ENCODE measurements at places on chromosomes 7 and 10.

GRCh38 chr10:89373916-89374711, 3.7 kb upstream of the IFIT1B start:
- no peak for DNase-seq

GRCh38 chr7:158779061-158780000, 50.0 kb downstream of the ESYT2 start:
- DNase-seq, result no peak

- DNase-seq, result no peak
Measured at GRCh38 chr10:52379287-52379686, 65.2 kb downstream of the DKK1 start.

DNA sequence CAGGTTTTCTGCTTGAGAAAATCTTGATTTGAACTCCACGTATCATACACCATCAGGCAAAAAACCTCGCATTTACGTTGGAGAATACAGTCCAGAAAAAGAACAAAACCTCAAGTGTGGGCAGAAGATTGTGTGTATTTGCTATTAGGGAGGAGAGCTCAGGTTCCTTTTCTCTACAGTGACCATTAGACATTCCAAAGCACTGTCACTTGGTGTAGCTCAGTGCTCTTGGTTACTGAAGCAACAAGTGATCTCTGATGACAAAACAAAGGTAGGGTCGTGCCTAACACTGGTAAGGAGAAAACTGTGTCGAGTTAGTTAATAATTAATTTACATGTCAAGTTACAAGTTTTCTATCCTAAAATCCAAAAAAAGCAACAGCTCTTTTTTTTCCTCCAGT, 72.6 kb downstream of the C1GALT1 start:
- DNase-seq, result no peak

DNA sequence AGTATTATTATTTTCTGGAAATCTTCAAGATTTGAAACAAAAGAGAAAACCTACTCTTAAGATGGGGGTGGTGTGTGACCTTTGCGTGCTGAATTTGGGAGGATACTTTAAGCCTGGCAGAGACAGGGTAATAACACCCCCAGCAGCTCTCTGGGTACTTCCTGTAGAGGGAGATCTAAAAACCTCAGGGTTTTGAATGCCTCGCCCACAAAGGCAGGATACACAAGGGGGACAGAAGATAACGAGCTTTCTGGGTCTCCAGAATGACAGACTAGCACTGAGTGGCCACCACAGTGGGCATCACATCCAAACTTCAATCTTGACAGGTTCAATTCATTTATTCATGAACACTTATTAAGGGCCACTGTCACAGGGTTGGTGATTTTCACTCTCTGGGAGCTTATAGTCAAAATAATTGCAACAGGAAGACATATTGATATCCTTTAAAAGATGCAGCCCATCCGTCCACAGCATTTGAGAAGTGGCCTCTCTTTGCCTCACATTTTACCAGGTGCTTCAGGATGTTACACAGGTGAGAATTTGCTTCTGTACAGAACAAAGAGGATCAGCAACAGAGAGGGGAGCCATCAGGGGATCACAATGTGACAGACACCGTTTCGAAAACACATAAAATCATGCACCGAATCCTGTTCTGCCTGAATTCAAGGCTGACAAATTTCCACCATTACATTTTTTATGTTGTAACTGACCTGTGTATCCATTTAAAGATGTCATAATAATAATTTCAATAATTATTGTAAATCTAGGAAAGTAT, 14.3 kb downstream of the CPA1 start:
- DNase-seq, result peak; percentile 12

All from NAMALWA (cell line).